Right lung (tissue), 10 donors: ENCODE measurements at places on chromosomes 6 and 20.

- DNase-seq: no peak
These were observed 59.7 kb downstream of the PHACTR1 start for GRCh38 chr6:12776291-12776690.

- DNase-seq: no peak
These were observed 614.6 kb downstream of the DHX35 start for GRCh38 chr20:39576771-39577170.

DNA sequence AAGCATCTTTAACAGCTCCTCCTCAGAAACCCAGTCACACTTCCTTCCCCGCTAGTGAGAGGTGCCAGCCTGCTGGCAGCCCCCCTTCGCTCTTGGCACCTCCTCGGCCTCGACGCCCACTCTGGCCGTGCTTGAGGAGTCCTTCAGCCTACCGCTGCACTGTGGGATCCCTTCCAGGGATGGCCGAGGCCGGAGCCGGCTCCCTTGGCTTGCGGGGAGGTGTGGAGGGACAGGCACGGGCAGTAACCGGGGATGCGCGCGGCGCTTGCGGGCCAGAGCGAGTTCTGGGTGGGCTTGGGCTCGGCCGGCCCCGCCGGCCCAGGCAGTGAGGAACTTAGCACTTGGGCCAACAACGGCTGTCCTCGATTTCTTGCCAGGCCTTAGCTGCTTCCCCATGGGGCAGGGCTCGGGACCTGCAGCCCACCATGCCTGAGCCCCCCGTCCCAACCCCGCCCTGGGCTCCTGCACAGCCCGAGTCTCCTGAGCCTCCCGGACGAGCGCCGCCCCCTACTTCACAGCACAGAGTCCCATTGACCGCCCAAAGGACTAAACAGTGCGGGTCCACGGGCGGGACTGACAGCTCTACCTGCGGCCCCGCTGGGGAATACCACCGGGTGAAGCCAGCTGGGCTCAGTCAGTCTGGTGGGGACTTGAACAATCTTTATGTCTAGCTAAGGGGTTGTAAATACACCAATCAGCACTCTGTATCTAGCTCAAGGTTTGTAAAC, 51.6 kb downstream of the RIOK1 start:
- DNase-seq: no peak

GRCh38 chr6:17938901-17939300, 48.5 kb downstream of the KIF13A start:
- no peak for DNase-seq
